ENCODE measurements at places on chromosomes 13 and 19. TPM values are rescaled to one million over a fixed set of nuclear protein-coding genes. Genes with fewer than 3 reads are reported as not detected.

Gene CAMSAP3
- 0.18 TPM for polyA plus RNA-seq

DNA sequence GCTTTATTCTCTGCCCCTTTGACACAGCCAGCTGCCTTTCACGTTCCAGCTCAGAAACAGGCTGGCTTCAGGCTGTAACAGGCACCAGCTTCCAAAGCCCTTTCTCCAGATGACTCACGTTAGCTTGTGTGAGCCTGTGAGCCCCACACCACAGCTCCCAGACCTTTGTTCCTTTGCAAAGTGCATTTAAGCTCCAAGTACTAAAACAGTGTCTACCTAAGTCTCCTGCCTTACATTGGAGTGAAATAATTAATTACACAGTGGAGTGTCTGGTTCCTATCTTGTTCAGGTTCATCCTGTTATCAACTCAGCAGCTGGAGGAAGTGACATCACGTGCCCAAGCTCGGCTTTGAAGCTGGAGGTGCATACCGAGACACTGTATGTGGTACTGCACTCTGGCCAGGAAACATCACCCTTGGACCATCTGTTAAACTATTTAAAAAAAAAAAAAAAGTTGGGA is 475.8 kb downstream of the FOXO1 start:
- DNase-seq: no peak

Gene LILRA5
- not detected for polyA plus RNA-seq

Gene ZNF302
- 0.22 TPM for polyA plus RNA-seq

- DNase-seq: peak; percentile 32
Measured at GRCh38 chr19:47779524-47780214, 1.2 kb downstream of the SELENOW start.
